Esophagus squamous epithelium (tissue), 5 donors: ENCODE measurements at places on chromosomes 1 and 21. TPM values are rescaled to one million over a fixed set of nuclear protein-coding genes. Genes with fewer than 3 reads are reported as not detected.

TOR1AIP1 gene
- total RNA-seq: 26.1 TPM

OPRD1 gene
- total RNA-seq: not detected

GRCh38 chr1:86826856-86827255, 87.1 kb downstream of the SELENOF start:
- no peak overlapping the region for H3K4me3 ChIP-seq
- no peaks in the 10 kb centered on the region for H3K4me1 ChIP-seq
- no peak for DNase-seq
- no peak overlapping the region for H3K27ac ChIP-seq
- H3K27me3 ChIP-seq: no peaks in the 10 kb centered on the region

S100A7A gene
- 8.1 TPM for total RNA-seq

DNA sequence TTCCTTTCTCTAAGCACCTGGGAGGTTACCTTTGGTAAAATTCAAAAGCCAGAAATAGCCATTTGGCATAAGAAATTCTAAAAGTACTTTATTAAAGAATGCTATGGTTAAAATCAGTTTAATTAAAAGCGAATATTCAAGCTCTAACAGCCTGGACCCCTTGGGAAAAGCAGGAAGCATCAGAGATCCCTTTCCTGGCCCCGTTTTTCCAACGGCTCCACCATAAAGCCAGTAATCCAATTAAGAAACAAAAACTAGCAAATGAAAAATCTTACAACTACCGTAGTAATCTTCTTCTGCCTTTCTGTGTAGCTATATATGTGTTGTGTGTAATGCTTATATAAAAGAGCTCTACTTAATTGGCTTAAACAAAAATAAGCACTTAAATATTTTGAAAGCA, 33.5 kb upstream of the NEK2 start:
- H3K27me3 ChIP-seq: no peaks in the 10 kb centered on the region
- DNase-seq: no peak
- peaks cover 31% of the 10 kb centered on the region for H3K4me1 ChIP-seq

GRCh38 chr1:191240925-191241324, 763.3 kb upstream of the BRINP3 start:
- H3K4me3 ChIP-seq: no peak overlapping the region
- H3K27ac ChIP-seq: no peak overlapping the region
- no peaks in the 10 kb centered on the region for H3K4me1 ChIP-seq
